ENCODE measurements at places on chromosomes 4 and X. TPM values are rescaled to one million over a fixed set of nuclear protein-coding genes. Genes with fewer than 3 reads are reported as not detected.

Gene BCAP31
- total RNA-seq = 142 TPM

Gene ZNF711
- total RNA-seq = 0.45 TPM

Gene AFF2
- total RNA-seq = 1.8 TPM

Gene SCD5
- total RNA-seq = 2.0 TPM

Gene MXRA5
- total RNA-seq = not detected

- H3K4me3 ChIP-seq = no peak overlapping the region
- no peaks in the 10 kb centered on the region for H3K27me3 ChIP-seq
- H3K27ac ChIP-seq = no peak overlapping the region
- H3K36me3 ChIP-seq = no peaks in the 10 kb centered on the region
- H3K4me1 ChIP-seq = no peaks in the 10 kb centered on the region
Observed at GRCh38 chr4:113810906-113811305, 49.4 kb upstream of the CAMK2D start.

- no peak for DNase-seq
- H3K4me3 ChIP-seq = no peak overlapping the region
- no peak overlapping the region for H3K27ac ChIP-seq
Observed at GRCh38 chr4:67083496-67083895, 461.8 kb downstream of the CENPC start.

GRCh38 chr4:158825433-158826036, 56.7 kb downstream of the FNIP2 start:
- H3K36me3 ChIP-seq = peaks cover 16% of the 10 kb centered on the region
- H3K4me1 ChIP-seq = peaks cover 43% of the 10 kb centered on the region
- DNase-seq = no peak
- peak overlapping the region; percentile 21 for H3K27ac ChIP-seq
- H3K4me3 ChIP-seq = no peak overlapping the region

DNA sequence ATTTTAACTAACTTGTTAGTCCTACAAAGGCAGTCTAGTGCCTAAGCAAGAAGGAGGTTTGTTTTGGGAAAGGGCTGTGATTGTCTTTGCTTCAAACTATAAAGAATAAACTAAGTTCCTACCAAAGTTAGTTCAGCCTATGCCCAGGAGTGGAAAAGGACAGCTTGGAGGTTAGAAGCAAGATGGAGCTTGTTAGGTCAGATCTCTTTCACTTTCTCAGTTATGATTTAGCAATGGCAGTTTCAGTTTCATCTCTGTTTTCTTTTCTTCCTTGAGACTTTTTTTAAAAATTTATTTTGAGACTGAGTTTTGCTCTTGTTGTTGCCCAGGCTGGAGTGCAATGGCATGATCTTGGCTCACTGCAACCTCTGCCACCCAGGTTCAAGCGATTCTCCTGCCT, 82.9 kb upstream of the NLGN4X start:
- no peaks in the 10 kb centered on the region for H3K27me3 ChIP-seq
- DNase-seq = no peak
- no peak overlapping the region for H3K27ac ChIP-seq
- H3K4me1 ChIP-seq = no peaks in the 10 kb centered on the region
- no peaks in the 10 kb centered on the region for H3K36me3 ChIP-seq
- no peak overlapping the region for H3K4me3 ChIP-seq

GRCh38 chr4:125529071-125529470, 214.3 kb downstream of the FAT4 start:
- H3K27ac ChIP-seq = no peak overlapping the region
- H3K36me3 ChIP-seq = no peaks in the 10 kb centered on the region
- H3K27me3 ChIP-seq = no peaks in the 10 kb centered on the region

GRCh38 chrX:40843643-40844042, 108.3 kb upstream of the MED14 start:
- H3K4me3 ChIP-seq = no peak overlapping the region
- no peak overlapping the region for H3K27ac ChIP-seq
- no peaks in the 10 kb centered on the region for H3K4me1 ChIP-seq
- peaks cover 2% of the 10 kb centered on the region for H3K27me3 ChIP-seq
- no peaks in the 10 kb centered on the region for H3K36me3 ChIP-seq
- DNase-seq = no peak

- H3K4me3 ChIP-seq = no peak overlapping the region
- no peak for DNase-seq
- no peaks in the 10 kb centered on the region for H3K27me3 ChIP-seq
- no peaks in the 10 kb centered on the region for H3K4me1 ChIP-seq
- H3K27ac ChIP-seq = no peak overlapping the region
Observed at GRCh38 chr4:91758487-91758886, 545.3 kb upstream of the GRID2 start.

Data from activated CD4-positive, alpha-beta T cell treated with anti-CD3 and anti-CD28 coated beads, Interleukin-2, amount 10 ng/mL, durations not matched to agents 7 days and 5 days (primary cell).